ENCODE measurements at places on chromosomes 7 and 10.

DNA sequence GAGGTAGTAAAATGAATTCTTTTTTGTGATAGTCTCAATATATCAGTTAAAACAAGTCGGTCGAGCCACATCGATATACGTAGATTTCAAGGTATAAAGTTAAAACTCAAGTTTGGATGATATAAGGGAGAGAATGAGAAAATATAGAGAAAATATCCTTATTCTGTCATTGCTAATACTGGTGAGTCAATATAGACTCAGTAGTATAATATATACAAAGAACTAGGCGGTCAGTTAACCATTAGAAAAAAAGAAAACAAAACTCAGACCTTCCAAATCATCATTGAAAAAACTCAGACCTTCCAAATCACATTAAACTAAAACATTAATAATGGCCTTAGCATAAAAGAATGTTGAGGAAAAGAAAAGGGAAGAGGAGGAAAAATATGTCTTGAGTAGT, 817.1 kb upstream of the IGFBP3 start:
- peak; percentile 42 for DNase-seq
- peaks cover 2% of the 10 kb centered on the region for H3K4me1 ChIP-seq
- H3K27ac ChIP-seq, result no peak overlapping the region
- H3K27me3 ChIP-seq, result no peaks in the 10 kb centered on the region
- no peak overlapping the region for H3K4me3 ChIP-seq
- no peaks in the 10 kb centered on the region for H3K36me3 ChIP-seq

GRCh38 chr10:44788147-44789129, 122.7 kb upstream of the TMEM72 start:
- H3K36me3 ChIP-seq, result no peaks in the 10 kb centered on the region
- peak; percentile 80 for DNase-seq
- H3K4me1 ChIP-seq, result no peaks in the 10 kb centered on the region
- no peak overlapping the region for H3K4me3 ChIP-seq

DNA sequence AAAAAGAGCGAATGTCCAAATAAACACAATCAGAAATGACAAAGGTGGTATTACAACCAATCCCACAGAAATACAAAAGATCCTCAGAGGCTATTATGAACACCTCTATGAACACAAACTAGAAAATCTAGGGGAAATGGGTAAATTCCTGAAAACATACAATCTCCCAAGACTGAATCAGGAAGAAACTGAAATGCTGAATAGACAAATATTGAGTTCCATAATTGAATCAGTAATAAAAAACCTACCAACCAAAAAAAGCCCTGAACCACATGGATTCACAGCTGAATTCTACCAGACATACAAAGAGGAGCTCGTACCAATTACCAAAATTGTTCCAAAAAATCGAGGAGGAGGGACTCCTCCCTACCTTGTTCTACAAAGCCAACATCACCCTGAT, 56.1 kb upstream of the ZNF800 start:
- no peak for DNase-seq
- no peaks in the 10 kb centered on the region for H3K36me3 ChIP-seq
- no peaks in the 10 kb centered on the region for H3K4me1 ChIP-seq
- H3K4me3 ChIP-seq, result no peak overlapping the region
- no peaks in the 10 kb centered on the region for H3K27me3 ChIP-seq
- H3K27ac ChIP-seq, result no peak overlapping the region

GRCh38 chr10:7272008-7272407, 138.8 kb downstream of the SFMBT2 start:
- DNase-seq, result no peak
- H3K36me3 ChIP-seq, result no peaks in the 10 kb centered on the region
- no peak overlapping the region for H3K27ac ChIP-seq
- no peak overlapping the region for H3K4me3 ChIP-seq
- no peaks in the 10 kb centered on the region for H3K27me3 ChIP-seq

DNA sequence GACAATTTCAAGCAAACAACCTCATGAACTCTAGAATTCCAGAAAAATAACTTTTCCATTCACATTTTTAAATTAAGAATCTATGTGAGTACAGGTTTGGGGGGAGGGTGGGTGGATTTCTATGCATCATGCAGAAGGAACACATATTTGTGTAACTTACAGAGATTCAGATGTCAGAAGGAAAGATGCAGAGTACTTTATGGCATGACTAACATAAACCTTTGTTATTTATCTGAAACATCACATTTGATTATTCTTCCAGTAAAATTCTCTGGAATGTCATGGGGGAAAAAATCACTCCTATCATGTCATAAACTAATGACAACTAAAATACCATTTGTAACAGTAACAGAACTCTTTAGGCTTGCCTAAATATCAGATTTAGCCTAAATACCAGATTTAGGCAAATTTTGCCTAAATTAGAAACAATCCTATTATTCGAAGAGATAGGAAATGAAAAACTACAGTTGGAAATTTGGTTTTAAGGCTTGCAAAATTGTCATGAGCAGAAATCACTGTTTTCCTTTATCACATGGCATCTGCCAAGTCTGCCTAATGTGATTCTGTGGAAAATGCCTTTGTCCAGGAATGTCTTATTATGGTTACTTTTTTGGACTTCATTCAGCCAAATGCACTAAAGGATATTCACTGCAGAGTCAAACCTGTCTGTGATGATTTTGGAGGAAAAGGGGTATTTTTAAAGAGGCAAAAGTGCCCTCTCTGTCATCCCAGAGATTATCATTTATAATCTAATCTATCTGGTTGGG, 527.7 kb upstream of the CELF2 start:
- peaks cover 2% of the 10 kb centered on the region for H3K4me1 ChIP-seq
- peak; percentile 37 for DNase-seq
- no peaks in the 10 kb centered on the region for H3K27me3 ChIP-seq
- H3K4me3 ChIP-seq, result no peak overlapping the region
- no peaks in the 10 kb centered on the region for H3K36me3 ChIP-seq
- H3K27ac ChIP-seq, result no peak overlapping the region

- H3K27me3 ChIP-seq, result no peaks in the 10 kb centered on the region
- H3K4me1 ChIP-seq, result no peaks in the 10 kb centered on the region
- no peak overlapping the region for H3K27ac ChIP-seq
- DNase-seq, result no peak
- H3K36me3 ChIP-seq, result peaks cover 30% of the 10 kb centered on the region
These were observed 117.3 kb downstream of the TRRAP start for GRCh38 chr7:98995523-98996149.

DNA sequence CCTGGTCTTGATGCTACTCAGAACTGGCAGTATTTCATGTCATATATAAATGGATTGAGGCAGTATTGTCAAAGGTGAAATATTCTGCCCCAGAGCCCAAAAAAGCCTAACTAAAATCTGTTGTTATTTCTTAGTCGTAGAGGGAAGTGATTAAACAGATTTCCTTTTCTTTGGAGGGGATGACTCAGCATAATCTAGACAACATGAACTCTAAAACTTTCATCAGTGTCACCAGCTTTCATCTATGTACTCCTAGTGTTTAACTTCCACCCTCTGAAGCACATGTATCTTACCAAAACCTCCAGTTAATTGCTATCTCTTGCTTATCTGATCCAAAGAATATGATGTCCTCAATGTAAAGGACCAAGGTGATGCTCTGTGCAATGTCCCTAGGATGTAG, 97.1 kb upstream of the ARID5B start:
- H3K27ac ChIP-seq, result no peak overlapping the region
- no peak overlapping the region for H3K4me3 ChIP-seq
- H3K27me3 ChIP-seq, result no peaks in the 10 kb centered on the region
- H3K36me3 ChIP-seq, result no peaks in the 10 kb centered on the region
- no peaks in the 10 kb centered on the region for H3K4me1 ChIP-seq

- DNase-seq, result no peak
- no peaks in the 10 kb centered on the region for H3K36me3 ChIP-seq
- no peaks in the 10 kb centered on the region for H3K4me1 ChIP-seq
- no peak overlapping the region for H3K4me3 ChIP-seq
- H3K27ac ChIP-seq, result no peak overlapping the region
These were observed 1.4 kb upstream of the PKD1L1 start for GRCh38 chr7:47949703-47950102.

DNA sequence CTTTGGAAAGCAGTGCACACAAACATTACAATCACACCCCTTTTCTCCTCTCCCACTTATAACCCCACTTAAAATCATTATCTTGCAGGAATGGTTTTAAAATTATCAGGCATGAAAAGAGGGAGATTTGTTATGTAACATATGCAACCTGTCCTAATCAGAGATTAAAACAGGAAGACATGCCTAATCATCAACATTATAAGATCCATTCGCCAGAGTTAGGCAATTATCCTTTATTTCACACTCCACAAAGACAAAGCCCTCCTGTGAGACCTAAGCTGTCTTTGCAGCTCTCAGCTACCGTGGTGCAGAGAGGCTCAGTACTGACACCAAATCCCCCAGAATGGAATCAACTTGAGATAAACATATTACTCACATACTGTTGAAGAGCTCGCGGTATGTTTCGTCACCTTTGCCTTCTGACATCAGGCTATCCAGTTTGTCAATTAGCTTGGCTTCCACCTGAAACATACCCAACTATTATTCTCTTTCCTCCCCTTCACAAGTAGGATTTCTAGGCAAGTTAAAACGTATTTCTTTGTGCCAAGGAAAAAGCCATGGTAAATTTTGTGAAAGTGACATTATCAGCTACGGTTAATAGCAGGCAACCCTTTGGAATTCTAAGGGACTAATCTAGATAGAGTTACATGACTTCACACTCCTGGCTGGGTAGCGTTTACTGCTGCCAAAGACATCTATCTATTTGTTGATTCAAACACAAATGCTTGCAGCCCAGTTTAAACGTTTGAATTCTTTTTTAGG, 226.2 kb upstream of the IMMP2L start:
- H3K27me3 ChIP-seq, result no peaks in the 10 kb centered on the region
- H3K4me1 ChIP-seq, result no peaks in the 10 kb centered on the region

DNA sequence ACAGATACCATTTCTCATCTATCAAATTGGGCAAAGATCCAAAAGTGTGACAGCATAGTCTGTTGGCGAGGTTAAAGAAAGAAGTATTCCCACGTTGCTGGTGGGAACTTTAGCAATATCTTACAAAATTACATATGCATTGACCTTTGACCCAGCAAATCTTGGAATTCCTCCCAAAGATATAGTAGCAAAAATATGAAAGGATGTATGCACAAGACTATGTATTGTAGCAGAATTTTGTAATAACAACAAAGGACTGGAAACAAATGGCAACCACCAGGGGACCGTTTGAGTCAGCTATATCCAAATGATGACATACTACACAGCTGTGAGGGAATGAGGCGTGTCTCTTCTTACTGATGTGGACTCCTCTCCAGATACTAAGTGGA, 50.2 kb downstream of the KCNH2 start:
- H3K4me3 ChIP-seq, result no peak overlapping the region
- no peak overlapping the region for H3K27ac ChIP-seq
- H3K27me3 ChIP-seq, result no peaks in the 10 kb centered on the region
- peak; percentile 11 for DNase-seq

DNA sequence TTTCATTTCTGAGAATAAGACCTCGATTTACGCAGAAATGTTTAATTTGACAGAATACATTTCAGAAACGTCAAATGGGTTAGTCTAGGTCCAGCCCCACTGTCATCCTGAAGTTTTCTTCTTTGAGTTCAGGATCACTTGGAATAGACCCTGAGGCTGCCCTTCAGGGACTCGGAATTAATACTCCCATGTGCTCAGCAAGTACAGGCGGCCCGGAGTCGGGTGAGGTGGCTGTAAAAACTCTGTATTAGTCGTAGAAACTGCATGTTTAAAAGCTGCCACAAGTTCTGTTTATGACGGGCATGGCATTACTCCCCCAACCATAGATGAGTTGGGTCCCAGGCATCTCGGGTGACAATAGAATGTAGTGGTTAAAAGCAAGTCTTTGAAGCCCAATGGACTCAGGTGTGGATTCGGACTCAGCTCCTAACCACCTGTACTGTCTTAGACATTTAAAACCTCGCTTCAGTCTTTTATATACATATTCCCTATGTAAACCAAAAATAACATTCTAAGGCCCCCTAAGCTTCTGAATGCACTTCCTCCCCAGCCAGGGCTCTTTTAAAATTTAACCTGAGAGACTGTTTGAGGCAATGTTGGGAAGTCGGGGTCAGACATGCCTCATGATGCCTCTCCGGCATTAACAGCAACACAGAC, 216.3 kb downstream of the ADARB2 start:
- no peaks in the 10 kb centered on the region for H3K36me3 ChIP-seq
- no peak overlapping the region for H3K27ac ChIP-seq
- no peak overlapping the region for H3K4me3 ChIP-seq
- no peaks in the 10 kb centered on the region for H3K27me3 ChIP-seq
- no peak for DNase-seq

GRCh38 chr10:63833411-63834060, 312.3 kb downstream of the REEP3 start:
- no peaks in the 10 kb centered on the region for H3K36me3 ChIP-seq
- no peak overlapping the region for H3K4me3 ChIP-seq
- no peaks in the 10 kb centered on the region for H3K4me1 ChIP-seq

- no peak overlapping the region for H3K4me3 ChIP-seq
- H3K36me3 ChIP-seq, result no peaks in the 10 kb centered on the region
- no peaks in the 10 kb centered on the region for H3K4me1 ChIP-seq
- peak; percentile 24 for DNase-seq
These were observed 22.7 kb downstream of the ANK3 start for GRCh38 chr10:60367024-60367423.

DNA sequence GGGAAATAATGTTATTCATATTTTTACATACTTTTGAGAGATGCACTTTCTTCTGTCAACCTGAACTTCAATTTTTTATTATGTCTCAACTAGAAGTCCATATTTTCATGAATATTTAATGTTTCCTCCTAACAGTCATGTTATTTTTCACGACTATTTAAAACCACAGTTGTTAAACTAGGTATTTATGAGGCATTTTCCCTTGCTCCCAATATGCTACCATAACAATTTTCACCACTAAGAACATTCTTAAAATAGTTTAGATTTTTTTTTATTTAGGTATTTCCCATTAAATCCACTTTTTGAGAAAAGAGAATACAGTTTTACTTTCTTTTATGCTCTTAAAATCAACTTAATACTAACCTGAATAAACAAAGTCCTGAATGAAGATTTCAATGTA, 89.4 kb downstream of the JAZF1 start:
- no peak overlapping the region for H3K4me3 ChIP-seq
- no peak for DNase-seq
- no peaks in the 10 kb centered on the region for H3K27me3 ChIP-seq
- no peaks in the 10 kb centered on the region for H3K4me1 ChIP-seq
- no peaks in the 10 kb centered on the region for H3K36me3 ChIP-seq

DNA sequence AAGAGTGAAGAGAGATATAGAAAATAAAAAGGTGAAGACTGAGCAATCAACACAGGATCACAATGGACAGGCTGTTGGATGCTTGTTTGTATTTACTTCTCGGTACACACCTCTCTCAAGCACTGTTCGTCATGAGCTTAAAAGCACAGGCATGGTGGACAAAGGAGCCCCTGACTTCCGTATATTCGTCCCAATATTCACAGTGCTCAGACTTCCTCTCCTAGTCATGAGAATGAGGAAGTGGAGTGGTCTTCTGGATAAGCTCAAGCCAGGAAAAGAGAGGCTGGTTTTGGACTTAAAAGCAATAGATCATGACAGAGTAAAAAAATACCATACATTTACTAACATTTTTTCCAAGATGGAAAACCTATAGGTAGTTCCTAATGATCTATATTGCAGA, 172.5 kb downstream of the SORCS1 start:
- no peak for DNase-seq
- H3K27ac ChIP-seq, result no peak overlapping the region
- H3K36me3 ChIP-seq, result no peaks in the 10 kb centered on the region
- no peak overlapping the region for H3K4me3 ChIP-seq

Data from fibroblast of lung (primary cell).